ENCODE measurements at places on chromosomes 11 and 22. TPM values are rescaled to one million over a fixed set of nuclear protein-coding genes. Genes with fewer than 3 reads are reported as not detected.

- DNase-seq = no peak
Measured at GRCh38 chr11:47383071-47383470, 4.7 kb upstream of the SPI1 start.

DNA sequence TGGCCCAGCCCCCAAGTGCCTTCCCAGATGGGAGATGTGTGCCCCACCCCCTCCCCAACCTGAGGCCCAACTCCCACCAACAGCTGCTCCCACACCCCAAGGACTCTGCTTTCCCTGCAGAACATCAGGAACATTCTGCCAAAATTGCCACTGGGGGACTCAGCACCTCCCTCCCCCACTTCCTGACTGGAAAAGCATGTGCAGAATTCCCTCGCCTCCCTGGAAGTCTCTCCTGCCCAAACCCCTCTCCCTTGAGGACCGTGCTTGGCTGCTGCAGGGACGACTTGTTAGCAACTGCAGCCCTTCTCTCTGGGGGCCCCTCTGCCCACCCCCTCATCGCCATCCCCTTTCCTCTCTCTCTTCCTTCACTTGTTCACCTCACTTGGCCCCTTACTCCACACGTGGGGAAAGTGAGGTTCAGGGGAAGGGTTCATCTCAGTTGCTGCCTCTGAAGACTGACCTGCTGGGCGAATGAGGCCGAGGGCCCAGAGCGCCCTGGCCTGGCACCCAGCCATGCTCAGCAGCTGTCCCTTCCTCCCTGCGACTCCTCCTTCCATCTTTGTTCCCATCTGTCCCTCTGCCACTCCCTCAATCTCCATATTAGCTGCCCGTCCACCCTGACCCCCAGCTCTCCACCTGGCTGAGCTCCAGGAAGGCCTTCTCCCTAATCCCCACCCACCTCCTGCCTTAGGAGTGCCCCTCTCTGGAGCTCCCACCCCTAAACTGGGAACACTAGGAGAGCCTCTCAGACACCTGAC is 105.1 kb downstream of the CHST1 start:
- DNase-seq = no peak

DNA sequence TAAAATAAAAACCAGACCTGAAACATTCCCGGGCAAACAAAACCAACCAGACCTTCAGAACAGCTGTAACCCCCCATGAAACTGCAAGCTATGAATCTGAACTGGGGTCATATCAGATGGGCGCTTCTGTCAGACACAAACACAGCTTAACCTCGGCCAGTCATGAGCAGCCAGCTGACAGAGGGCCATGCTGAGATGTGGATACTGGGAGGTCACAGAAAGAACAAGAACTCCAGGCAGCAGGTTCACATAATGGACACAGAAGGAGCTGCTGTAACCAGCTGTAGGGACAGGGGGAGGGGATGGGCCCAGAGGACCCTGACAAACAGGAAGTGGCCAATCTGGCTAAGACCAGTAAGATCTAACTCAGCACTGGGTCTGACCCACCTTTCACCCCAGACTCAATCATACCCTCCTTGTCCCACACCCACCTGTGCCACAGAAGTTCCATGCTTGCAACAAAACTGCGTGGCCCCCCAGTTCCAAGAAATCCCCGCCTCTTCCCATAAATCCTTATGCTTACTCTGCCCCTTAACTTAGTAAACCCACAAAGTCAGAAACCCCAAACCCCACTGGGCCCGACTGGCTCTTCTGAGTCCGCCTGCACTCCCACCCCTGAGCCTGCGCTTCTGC is 4.0 kb downstream of the APOL4 start:
- no peak for DNase-seq

- DNase-seq = no peak
Measured at GRCh38 chr11:59178402-59178801, 6.5 kb downstream of the DTX4 start.

DNA sequence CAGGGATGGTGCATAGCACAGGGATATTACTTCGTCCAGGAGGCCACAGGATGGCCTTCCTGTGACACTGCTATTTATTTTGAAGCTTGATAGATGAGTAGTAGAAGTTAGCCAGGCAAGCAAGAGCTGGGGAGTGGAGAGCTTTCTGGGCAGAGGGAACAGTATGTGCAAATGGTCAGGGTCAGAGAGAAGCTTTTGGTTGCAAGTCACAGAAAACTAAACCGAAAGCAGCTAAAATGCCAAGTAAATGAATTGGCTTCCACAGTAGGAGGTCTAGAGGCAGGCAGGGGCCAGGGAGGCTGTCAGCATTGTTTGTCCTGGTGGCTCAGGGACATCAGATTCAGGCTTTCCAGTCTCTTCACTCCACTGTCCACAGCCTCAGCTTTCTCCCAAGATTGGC is 247.5 kb downstream of the GRIK4 start:
- DNase-seq = no peak

- DNase-seq = no peak
Measured at GRCh38 chr11:90476442-90477007, 253.7 kb upstream of the CHORDC1 start.

DNA sequence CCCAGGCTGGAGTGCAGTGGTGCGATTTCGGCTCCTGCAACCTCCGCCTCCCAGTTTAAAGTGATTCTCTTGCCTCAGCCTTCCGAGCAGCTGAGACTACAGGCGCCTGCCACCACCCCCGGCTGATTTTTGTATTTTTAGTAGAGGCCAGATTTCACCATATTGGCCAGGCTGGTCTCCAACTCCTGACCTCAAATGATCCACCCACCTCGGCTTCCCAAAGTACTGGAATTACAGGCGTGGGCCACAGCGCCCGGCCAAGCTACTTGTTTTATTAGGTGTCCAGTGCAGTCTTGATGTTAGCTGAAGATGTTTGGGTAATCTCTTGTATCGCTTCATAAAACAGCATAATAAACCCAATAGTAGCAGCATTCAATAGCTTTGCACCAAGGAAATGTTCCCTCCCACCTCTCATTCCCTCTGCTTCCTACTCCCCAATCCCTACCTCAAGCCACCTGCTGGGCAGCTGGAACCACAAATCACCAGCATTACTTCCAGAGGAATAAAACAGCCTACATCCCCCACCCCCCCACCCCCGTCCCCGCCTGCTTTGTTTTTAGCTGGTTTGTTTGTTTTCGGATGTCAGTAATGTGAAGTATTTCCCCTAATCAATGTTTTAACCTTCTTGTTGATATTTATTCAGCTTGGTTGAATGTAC is 11.0 kb upstream of the GRIK4 start:
- no peak for DNase-seq

DNA sequence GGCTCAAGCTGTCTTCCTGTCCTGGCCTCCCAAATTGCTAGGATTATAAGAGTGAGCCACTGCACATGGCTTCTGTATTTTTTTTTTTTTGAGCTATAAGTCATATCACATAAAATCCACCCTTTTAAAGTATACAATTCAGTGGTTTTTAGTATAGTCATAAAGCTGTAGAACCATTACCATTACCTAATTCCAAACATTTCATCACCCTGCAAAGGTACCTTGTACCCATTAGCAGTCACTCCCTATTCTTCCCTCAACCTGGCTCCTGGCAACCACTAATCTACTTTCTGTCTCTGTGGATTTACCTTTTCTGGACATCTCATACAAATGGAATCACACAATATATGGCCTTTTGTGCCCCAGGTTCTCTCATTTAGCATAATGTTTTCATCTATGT is 84.5 kb downstream of the MTMR3 start:
- DNase-seq = no peak

DNA sequence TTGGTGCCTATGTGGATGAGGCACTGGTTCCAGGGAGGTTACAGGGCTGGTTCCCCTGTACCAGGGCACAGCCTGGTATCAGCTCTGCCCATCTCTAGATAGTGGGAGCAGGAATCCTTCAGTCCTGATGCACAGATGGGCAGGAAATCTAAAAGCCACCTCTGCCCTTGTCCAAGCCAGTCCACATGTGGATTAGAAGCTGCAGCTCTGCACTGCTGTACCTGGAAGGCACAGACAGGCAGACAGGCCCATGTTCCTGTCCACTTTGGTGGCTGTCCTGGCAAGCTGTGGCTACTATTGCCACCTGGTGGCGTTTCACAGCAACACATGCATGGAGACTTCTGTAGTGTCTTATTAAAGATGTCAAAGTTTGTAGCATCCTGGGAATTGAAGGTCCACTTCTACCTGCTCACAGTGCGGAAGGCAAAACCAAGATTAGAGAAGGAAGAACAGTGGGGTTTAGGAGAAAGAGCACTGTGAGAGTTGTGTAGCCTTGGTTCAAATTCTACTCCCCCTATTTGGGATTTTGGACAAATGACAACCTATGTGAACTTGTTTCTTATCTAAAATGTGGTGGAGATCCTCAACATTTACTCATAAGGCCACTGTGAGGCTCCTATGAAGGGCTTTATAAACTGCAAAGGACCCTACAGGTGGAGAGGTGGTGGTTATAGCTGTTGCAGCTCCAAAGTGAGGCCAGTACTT is 30.1 kb downstream of the NAV2 start:
- peak; percentile 86 for DNase-seq

DNA sequence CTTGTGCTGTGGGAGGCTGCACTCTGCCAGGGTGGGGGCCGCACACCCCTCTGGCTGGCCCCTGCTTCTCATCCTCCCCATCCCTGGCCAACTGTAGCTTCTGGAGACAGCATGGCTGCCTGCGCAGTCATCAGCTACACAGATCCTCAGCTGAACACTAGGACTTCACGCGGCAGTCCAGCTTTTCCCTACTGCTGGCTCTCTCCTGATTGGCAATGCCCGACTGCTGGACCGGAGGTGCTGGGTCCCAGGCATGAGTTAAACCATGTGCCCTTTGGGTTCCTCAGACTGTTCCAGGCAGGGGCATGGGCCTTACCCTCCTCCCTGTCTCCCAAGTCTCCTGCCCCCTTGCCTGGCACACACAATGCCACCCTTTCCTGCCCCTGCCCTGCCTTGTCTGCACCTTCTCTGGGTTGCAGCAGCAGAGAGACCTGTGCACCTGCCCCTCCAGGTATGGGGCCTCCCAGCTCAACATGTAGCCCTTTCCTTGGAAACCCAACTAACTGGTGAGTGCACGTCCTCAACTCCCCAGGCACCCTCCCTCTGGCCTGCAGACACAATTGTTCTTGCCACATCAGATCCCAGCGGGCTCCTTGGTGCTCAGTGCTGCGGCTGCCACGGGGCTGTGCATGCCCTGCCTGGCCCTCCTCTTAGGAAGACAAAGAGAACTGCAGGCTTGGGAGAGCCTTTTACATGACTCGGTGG is 1039.2 kb downstream of the TBC1D22A start:
- no peak for DNase-seq

- no peak for DNase-seq
Measured at GRCh38 chr11:12642040-12642439, 32.2 kb upstream of the TEAD1 start.

- no peak for DNase-seq
Measured at GRCh38 chr11:36379653-36380052, 83.6 kb downstream of the PRR5L start.

GRCh38 chr11:57751676-57752253 is at the start of gene BTBD18:
TSS of gene BTBD18 (minus strand) at chr11:57751819. CDS start at chr11:57751188, 631 bp downstream.
- DNase-seq = no peak

- no peak for DNase-seq
Measured at GRCh38 chr22:45237065-45237990, 3.4 kb downstream of the KIAA0930 start.

- DNase-seq = no peak
Measured at GRCh38 chr11:46302866-46303265, 25.4 kb downstream of the CREB3L1 start.

GRCh38 chr11:90178751-90179150 is 44.1 kb downstream of the CHORDC1 start:
- no peak for DNase-seq

GRCh38 chr22:40463683-40464082 is 93.3 kb downstream of the SGSM3 start:
- no peak for DNase-seq

DNA sequence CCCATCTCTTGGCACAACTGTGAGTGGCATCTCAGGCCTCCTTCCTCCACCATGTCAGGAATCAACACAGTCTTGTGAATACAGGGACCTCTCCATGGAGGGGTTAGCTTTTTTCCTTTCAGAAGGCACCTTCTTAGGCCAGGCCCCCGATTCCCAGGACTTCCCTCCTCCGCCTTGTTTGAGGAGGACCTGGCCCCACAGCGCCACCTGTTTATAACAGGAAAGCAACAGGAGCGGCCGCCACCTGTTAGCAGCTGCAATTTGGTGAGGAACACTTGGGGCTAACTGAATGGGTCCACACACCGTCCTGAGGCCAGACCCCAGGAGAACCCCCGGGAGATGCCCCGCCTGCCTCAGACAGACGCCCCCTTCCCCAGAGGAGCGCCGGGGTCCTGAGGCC is 3.8 kb upstream of the PKP3 start:
- DNase-seq = no peak

- no peak for DNase-seq
Measured at GRCh38 chr22:46894081-46894671, 131.7 kb downstream of the TBC1D22A start.

DNA sequence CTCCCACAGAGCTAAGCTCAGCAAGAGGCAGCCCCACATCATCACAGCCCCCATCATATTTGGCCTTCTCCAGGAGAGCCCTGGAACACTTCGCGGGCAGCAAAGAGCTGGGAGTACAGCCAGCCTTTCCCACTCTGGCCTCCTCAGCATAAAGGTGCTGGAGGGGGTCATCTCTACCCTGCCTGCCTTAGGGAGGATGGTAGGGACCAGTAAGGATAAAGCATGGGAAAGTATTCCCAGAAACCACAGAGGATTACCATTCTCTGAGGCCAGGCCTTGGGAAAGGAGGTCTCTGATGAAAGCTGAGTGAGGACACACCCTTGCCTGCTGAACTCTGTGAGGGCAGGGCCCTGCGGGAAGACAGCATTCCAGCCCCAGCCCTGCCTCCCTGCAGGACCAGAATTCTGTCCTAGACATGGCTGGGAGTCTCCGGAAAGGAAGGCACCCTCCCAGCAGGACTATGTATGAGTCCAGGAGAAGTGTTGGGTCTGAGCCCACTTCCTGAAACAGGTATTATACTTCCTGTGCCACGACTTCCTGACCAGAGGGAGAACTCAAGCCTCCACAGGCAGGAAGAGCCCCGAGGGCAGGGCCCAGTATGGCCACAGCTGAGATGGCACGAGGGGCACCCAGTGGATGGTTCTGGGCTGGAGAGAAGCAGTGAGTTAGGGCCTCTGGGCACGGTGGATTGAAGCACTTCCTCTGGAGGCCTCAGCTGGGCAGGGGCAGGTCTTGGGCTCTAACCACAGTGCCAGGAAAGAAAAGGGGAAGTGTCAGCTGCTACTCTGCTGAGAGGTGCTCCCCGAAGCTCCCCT is 12.9 kb upstream of the CASTOR1 start:
- DNase-seq = peak; percentile 78

- no peak for DNase-seq
Measured at GRCh38 chr11:2716376-2717095, 16.7 kb upstream of the KCNQ1OT1 start.

Gene BEST1
- total RNA-seq = 30.9 TPM

Gene GUCY1A2
- 5.6 TPM for total RNA-seq

Gene GAS2
- total RNA-seq = 27.0 TPM

Gene SLCO2B1
- 403 TPM for total RNA-seq

Gene OR52A1
- total RNA-seq = not detected

Gene FZD4
- total RNA-seq = 124 TPM

Gene C1QTNF5
- total RNA-seq = 95.8 TPM

Gene CAPN5
- 7.9 TPM for total RNA-seq

Gene PHLDA2
- total RNA-seq = not detected

Gene AIP
- 116 TPM for total RNA-seq

Data from ascending aorta (tissue), 2 donors.